ENCODE measurements at places on chromosomes 11 and 22.

GRCh38 chr11:130608287-130608686 is 159.8 kb downstream of the ADAMTS15 start:
- DNase-seq, result no peak

DNA sequence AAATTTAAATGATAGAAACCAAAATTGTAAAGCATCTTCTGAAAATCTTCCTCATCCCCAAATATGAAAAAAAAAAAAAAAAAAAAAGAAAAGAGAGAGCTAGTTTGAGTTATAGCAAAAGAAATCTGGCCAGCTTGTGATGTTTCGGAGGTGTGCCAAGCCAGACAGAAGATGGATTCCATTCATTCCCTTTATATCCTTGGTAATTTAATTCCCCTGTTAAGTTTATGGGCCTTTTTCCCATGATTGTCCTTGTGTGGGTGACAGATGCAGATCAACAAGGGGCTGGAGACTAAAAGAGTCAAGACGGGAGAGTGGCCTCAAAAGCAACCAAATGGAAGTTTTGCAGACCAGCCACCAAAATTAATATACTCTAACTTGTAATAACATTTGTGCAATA is 47.6 kb upstream of the PARVA start:
- no peak for DNase-seq

DNA sequence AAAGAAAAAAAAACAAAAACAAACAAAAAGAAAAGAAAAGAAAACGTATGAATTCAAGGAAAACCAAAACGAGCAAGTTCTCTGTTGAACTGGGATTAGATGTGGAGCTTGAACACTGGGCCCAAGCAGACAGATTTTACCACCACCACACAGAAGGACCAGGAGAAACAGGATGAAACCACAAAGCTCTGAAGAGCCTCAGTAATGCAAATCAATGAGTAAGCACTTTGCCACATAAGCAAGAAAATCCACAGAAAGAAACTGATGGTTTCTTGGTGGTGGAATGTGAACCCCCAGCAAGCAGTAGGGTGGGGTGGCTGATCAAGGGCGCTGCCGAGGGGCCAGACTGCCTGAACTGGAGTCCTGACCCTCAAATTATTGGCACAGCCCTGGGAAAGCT is 50.9 kb upstream of the NFRKB start:
- DNase-seq, result no peak

DNA sequence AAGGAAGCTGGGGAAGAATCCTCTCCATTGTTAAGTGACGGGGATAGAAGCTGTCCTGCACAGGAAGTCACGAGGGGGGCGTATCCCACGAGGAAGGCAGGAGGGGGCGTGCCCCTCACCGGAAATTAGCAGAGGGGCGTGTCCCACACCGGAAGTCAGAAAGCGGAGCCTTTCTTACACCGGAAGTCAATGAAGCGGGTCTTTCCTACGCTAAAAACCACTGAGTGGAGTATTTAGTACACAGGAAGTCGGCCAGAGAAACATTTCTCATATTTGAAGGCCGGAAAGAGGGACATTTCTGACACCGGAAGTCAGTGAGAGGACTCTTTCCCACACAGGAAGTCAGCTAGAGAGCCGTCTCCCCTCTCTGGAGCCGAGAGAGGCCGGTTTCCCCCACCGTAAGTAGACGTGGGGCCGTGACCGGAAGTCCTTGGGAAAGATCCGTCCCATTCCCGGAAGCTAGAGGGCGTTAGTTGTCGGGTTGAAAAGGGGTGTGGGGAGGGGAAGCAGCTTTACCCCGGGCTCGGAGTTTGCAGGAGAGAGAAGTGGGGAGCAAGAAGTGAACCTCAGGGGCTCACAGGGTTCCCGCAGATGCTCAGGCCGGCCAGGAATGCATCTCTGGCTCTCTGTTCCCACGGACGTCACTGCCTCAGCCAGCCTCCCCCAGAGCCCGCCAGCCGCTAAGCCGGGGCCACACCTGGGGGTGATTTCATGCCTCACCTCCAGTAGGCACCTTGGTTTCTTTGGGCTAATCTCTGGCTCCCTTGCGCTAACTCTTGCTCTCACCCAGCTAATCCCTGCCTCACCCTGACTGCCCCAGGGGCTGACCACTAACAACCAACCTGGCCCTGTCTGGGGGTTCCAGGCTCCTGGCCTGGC is 15.4 kb downstream of the MIAT start:
- DNase-seq, result peak; percentile 92

- DNase-seq, result no peak
Measured at GRCh38 chr11:35529971-35530495, 4.6 kb upstream of the PAMR1 start.

DNA sequence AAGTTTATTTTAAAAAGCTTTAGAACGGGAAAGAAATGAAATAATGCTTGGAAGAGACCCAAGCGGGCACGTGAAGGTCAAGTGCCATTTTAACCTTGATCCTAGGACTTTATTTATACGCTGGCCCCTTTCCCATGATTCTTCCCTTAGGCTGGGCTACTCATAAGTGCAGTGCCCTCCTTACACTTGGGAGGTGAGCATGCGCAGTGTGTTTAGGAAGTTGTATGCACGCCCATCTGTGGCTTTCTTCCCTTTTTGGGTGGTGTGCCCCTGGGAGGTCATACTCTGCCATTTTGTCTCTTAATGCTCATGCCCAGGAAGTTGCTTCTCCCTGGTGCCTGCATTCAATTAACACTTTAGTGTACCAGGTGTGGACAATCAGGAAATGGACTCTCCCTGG is 239.7 kb downstream of the SWAP70 start:
- no peak for DNase-seq

DNA sequence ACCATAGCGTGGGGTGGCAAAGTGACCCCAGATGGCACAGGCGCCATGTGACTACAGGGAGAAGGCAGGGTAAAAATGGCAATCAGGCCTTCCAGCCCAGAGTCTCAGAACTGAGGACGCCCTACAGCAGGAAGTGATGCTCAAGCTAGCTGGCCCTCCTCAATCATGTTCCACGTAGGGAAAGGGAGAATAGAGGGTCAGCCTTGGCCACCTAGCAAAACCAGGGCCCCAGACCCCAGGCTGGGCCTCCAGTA is 978 bp upstream of the ANKRD13D start:
- DNase-seq, result no peak

GRCh38 chr11:28632338-28632737 is 524.1 kb downstream of the METTL15 start:
- DNase-seq, result no peak

DNA sequence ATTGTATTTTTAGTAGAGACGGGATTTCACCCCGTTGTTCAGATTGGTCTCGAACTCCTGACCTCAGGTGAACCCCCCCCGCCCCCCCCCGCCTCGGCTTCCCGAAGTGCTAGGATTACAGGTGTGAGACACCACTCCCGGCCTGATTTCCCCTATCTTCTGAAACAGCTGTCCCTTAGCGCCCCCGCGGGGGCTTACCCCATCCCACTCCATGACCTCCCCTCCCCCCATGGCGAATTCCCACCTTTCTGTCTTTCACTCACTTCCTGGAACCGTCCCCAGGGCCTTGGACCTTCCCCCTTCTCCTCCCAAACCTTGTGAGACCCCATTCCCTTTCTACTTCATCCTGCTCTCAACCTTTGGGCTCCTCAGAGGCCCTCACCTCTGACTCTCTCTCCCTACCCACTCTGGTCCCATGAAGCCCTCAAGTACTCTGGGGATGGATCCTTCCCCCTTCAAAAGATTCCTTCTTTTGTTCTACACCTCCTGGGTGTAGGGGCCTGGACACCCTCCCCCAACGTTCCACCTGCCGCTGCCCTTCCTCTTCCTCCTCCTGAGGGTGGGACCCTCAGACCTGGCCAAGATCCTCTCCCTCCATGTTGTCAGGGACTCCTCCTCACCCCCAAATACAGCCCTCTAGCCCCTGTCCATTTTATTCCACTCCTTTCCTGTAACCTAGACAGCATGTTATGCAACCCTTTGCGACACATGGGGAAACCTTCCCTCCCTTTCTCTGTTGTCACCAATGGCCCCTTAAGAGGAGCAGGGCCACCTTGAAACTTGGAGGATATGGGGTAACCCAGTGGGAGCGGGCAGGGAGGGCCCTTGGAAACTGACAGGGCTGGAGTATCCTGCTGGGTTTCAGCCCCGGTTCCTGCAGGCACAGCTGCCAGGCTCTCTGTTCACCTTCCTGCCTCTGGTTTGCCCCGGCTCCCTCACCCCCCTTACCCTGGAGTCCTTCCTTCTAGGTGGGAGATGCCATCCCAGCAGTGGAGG is 1.1 kb downstream of the PRDX5 start:
- no peak for DNase-seq

GRCh38 chr11:124481365-124482323 is 36.1 kb upstream of the OR8B8 start:
- DNase-seq, result no peak

GRCh38 chr11:126341760-126342161 is 13.7 kb upstream of the ST3GAL4 start:
- no peak for DNase-seq

DNA sequence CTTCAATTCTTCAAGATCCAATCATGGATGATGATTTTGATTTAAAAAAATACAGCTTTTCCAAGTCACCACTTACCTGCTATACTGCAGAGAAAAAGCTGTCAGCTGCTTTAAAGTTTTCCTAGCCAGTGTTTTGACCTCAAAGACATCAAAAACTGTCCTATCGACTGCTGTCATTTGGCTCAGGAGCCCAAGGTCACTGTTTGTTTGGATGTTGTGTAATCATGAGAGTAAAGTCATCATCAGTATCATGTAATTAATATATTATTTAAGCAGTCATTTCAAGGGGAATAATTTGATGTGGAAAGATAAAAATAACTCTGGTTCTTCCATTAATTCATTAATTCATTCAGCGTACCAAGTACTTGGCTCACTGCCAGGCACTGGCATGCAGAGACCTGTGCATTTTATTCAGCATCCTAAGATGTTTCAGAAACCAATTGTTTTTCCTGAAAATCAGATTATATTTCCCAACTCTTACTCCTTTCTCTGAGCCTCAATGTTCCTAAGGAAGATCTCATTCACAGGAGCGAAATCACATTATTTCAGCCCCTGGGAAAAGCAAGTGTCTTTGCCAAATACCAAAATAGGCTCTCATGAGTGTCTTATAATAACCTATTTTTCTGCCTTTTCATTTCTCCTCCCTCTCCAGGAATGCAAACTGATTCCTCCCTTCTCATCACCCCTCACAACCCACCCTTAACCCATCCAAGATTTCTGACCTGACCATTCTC is 59.9 kb downstream of the SLC1A2 start:
- DNase-seq, result no peak

DNA sequence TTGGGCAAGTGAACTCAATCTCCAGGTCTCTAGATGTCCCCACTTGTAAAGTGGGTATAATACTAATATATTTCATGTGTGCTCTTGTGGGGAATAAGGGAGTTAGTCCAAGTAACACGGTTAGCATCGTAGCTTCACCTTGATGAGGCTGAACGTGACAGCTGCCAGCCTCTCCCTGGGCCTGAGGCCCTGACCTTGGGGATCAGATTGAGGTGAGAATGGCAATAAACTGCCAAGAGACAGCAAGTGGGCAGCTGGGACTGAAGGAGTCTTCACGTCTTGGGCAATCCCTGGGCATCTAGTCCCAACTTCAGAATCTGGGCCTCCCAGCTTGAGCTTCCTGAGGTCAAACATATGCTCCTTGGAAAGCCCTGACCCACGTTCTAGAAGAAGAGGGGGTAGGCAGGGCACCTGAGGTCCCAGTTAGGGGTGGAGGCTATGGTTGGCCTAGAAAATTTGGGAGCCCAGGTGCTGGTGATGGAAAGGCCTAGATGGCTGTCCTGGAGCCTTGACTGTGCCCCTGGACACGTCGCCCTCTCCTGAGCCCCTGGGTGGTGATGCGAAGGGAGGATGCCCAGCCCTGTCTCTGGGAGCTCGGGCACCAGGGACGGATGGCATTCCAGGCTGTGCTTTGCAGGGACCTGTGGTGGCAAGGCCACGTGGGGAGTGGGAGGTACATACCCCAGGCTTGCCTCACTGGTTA is 23.4 kb downstream of the ADAMTS15 start:
- DNase-seq, result no peak

Measured in effector memory CD8-positive, alpha-beta T cell (primary cell).